ENCODE measurements at places on chromosomes 2 and 18.

DNA sequence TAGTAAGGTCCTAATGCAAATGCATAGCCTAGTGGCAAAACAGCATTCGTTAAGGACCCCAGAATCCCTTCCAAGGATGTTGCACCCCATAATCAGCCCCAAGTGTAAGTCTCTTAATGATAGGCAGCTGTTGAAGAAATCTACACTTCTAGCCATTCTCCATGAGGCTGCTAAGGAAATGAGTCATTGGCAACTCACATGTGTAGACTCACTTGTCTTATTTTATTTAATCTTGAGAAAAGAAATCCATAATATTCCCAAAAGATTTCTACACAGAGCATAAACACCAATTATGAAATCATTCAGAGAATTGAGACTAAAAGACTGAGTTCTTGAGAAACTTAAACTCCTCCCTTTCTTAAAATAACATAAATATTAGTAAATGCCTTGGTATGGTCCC is 52.4 kb downstream of the AKAIN1 start:
- no peak for DNase-seq

DNA sequence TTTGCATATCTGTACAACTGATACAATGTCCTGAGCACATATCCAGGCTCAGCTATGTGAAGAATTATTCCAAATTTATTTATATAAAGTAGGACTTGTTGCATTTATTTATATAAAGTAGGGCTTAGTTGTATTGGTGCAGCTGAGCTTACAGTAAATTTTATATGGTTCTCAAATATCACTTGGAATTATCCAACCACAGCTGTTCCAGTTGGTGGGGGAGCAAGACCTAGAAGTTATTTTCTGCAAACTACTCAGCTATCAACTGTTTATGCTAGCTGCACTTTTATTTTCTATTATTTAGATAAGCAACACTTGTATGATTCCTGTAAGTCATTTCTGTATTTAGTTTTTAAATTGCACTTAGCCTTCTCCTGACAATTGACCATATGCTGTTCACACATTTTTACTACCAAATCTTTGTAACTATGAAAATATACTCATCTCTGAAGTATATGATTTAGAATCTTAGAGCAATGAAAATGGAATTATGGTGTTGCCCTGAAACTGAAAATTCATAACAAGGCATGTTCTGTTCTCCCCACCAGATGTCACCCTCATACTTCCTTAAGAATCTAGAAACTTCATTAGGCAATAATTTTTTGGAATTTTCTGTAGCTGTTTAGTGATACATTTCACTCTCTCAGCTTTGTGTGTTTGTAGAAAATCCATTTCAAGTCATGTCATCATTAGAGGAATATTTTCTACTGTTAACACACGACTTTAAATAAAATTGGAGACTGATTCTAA is 157.0 kb upstream of the CBLN2 start:
- no peak for DNase-seq

GRCh38 chr2:101815739-101816391 is 118.4 kb downstream of the MAP4K4 start:
- no peak for DNase-seq

DNA sequence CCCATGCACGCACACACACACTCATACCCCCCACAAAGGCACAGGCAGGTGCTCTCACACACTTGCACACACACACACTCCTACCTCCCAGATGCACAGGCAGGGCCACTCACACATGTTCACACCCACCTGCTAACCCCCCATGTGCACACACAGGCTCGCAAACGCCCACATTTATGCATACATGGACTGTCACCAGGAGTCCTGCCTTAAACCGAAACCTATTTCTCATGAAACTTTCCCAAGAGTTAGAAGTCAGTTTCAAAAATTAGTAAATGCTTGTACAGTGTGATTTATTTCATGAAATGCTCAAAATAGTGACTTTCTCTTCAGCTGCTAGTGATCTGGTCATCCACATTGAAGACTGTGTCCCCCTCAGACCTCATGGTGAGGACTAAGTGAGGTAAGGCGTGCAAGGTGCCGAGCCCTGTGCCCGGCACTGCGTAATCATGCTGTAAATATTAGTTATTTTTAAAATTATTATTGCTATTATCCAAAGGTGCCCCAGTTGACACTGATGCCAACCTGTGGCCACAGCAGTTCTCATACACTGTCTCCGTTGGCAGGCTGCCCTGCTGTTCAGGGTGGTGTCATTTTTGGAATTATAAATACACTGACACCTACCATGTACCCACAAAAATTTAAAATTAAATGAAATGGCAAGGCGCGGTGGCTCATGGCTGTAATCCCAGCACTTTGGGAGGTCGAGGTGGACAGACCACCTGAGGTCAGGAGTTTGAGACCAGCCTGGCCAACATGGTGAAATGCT is 12.4 kb downstream of the CNNM4 start:
- no peak for DNase-seq

GRCh38 chr2:227163485-227163997 is 464 bp downstream of the COL4A4 start:
- no peak for DNase-seq

DNA sequence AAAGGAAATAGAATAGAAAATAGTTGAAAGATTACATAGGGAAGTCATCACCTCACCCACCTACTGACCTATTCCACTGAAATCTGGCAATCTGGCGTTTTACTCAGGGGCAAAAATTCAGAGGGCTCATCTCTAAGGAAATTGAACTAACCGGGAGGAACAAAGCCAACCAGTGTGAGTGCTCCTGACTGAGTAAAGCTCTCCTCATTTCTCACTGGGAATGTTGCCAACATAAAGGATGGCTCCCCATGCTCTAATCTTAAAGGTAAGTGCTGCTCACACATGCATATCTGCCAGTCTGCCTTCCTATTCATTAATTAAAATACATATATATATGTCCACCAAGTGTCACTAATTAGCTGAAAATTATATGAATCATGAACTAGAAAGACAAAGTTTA is 13.5 kb upstream of the DOK6 start:
- DNase-seq = no peak

- no peak for DNase-seq
These were observed 35.6 kb downstream of the RMC1 start for GRCh38 chr18:23538870-23539269.

DNA sequence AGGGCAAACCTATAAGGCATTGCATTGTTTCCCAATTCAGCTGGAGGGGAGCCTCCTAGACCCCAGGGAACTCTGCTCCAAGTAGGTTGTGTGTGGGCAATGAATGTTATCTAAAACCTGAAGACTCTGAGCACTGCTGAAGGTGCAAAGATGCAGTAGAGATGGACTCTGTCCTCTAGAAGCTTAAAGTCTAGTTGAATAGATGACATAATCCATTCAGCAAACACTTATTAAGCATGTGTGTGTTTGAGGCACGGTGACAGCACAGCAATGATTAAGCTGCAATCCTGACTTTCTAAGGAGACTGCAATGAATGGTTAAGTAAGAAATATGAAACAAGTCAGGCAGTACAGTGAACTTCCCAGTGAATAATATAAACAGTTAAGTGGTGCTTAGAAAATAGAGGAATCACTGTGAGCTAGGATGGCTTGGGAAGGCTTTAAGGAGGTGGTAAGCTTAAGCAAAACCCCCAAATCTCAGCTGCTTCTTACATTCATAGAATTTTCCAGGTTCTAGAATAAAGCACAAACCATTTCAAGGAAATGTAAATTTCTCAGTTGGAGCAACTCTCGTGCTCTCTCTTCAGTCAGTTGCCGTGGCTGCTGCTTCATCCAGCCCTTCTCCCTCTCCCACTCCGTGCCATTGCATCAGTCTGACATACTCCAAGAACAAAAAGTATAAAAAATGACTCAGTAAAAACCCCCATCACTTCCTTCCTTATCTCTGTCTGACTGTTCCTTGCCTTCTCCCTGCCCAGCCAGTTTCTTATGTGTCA is 19.1 kb downstream of the MXD1 start:
- no peak for DNase-seq

- DNase-seq = no peak
These were observed 728.7 kb downstream of the CCDC85A start for GRCh38 chr2:56912490-56912889.

GRCh38 chr2:150046810-150047209 is 440.7 kb downstream of the RND3 start:
- DNase-seq = no peak

GRCh38 chr18:2513616-2514015 is 57.7 kb downstream of the METTL4 start:
- DNase-seq = no peak

GRCh38 chr2:69594341-69594740 is 49.2 kb downstream of the AAK1 start:
- DNase-seq = no peak

DNA sequence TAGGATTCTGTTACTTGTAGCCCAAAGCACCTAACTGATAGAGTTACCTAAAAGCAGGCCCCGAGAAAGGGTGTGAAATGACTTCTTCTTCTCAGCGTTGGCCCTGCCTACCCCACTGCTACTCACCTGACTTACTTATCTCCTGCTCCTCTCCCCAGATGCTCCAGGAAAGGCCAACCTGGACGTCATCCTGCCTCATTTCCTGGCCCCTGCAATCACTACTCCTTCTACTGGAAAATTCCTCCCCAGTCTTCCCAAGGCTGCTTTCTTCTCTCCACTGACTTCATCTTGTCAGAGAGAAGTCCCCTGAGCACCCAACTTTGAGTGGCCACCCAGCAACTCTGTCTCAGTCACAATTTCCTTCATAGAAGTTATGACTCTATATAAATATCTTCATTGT is 63.4 kb upstream of the KLF7 start:
- DNase-seq = no peak

- DNase-seq = no peak
These were observed 94.8 kb upstream of the SERTAD2 start for GRCh38 chr2:64748561-64748960.

DNA sequence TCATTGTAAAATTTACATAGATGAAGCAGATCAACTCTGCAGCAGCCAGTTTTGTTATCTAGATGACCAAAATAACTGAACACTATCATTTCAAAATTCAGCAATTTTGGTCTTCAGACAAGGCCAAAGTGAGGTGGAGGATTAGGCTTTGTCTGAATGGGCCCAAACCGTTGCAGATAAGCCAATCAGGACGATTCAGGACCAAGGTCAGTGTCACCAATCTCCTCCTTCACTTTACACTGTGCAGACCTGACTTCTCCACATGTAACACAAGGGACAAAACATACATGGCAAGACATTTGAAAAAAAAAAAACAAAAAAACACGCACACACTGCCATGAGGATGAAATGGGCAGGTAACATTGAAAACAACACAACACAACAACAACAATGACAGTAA is 211.2 kb downstream of the NAPG start:
- DNase-seq = no peak

GRCh38 chr2:196959734-196960338 is 33.3 kb upstream of the PGAP1 start:
- DNase-seq = no peak

- DNase-seq = no peak
These were observed 2.5 kb upstream of the LOXHD1 start for GRCh38 chr18:46659484-46659883.

DNA sequence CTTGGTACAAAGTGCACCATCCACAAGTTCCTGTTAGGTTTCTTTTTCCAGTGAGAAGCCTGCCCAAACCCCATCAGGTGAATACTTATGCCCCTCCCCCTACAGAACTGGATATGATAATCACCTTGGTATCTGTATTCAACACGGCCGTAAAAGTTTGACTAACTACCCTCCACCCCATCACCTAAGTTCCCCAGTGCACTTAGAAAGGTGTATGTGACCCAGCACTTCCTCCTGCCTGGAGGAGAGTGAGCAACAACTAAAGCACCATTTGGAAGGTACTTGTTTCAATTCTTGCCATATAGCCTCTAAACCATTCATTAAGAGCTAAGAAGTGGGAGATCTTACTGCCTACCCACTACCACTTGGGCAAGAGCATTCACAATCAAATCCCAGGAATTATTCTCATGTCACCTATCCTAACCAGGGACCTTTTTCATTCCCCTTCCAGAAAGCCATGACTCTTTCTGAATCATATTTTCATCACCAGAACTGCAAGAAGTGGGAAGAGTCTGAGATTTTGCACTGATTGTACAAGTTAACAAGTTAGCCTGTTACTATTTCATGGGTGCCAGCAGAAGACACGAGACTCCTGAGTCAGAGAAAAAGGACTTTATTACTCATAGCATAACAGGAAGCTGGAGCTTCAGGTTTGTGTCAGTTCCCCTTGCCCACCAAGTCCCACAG is 53.5 kb upstream of the NDUFV2 start:
- DNase-seq = no peak

DNA sequence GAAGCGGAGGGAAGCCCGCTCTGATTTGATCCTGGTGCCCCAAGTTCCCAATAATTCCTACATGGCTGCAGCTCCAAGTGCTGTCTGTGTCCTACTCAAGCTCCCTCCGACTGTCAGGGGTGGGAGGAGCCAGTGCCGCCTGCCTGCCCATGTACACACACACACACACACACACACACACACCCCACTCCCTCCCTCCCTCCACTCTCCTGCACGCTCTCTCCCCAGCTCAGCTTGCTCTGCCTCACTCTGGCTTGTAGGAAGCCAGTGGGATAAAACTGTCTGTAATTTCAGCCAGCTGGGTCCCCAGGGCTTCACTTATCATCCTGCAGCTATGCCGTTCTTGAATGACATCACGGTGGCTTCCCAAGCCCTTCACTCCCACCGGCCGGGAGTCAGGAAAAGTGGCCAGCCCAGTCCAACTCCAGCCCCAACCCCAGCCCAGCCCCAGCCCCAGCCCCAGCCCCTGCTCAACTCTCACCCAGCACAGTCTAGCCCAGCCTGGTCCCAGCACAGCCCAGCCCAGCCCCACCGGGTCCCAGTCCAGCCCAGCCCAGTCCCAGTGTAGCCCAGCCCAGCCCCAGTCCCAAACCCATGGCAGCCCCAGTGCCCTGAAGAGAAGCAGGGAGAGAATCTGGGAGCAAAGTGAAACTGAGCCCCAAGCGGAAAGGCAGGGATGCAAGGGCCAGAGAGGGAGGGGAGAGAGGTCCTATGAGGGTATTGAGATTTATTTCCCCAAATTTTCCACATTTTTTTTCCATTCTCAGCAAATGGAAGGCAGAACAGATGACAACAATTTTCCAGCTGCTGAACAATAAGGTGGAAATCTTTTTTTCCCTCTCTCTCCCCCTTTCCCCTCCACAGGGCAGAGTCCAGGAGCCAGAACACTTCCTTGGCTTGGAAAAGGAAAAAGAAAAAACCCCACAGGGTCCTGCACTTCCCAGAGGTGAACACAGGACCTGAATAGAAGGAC is 144.0 kb downstream of the TNS1 start:
- DNase-seq = peak; percentile 24

GRCh38 chr18:33282142-33282541 is 158.4 kb downstream of the CCDC178 start:
- no peak for DNase-seq

DNA sequence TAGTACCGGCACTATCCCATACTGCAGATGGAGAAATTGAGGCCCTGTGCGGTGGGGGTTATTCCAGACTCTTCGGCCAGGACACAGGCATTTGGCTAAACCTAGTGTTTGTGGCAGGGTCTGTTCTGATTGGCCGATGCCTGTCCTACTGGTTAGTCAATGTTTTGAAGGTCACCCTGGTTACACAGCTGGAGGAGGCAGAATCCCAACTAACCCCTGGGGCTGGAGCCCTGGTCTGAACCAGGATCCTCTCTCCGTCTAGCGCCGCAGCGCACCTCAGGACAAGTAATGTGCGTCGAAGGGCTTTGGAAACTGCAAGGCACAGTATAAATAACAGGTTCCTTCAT is 19.4 kb downstream of the TEX44 start:
- no peak for DNase-seq

GRCh38 chr2:212730994-212731393 is 192.4 kb upstream of the ERBB4 start:
- no peak for DNase-seq

- DNase-seq = no peak
These were observed 9.2 kb downstream of the COX7A2L start for GRCh38 chr2:42351864-42352263.

- DNase-seq = no peak
These were observed 36.2 kb upstream of the DNMT3A start for GRCh38 chr2:25377822-25378421.
